ENCODE measurements at places on chromosomes 1 and 21.

DNA sequence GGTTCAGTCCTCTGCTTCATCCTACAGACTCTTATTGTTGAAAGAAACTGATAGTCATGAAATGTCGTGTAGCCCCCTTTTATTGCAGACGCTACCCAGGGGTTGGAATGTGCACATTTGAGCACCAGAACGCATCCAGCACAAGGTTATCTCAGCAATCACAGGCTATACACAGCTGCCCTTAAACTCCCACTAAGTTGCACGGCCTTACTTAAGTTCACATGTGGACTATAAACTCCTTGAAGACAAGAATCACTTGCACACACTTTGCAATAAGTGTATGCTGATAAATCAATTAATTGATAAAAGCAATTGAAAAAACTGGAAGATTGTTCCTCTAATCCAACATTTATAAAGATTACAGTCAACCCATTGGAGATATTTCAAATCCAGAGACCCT is 18.9 kb downstream of the SLC30A10 start:
- DNase-seq = no peak

GRCh38 chr1:106457368-106457767 is 599.1 kb upstream of the PRMT6 start:
- DNase-seq = no peak

GRCh38 chr1:38559446-38560165 is 300.0 kb downstream of the RRAGC start:
- no peak for DNase-seq

GRCh38 chr1:32494196-32494595 is 29.3 kb downstream of the ZBTB8B start:
- DNase-seq = no peak

GRCh38 chr1:64073705-64074104 is 129.7 kb upstream of the UBE2U start:
- no peak for DNase-seq

GRCh38 chr21:46080171-46081021 is 17.5 kb upstream of the COL6A2 start:
- no peak for DNase-seq

DNA sequence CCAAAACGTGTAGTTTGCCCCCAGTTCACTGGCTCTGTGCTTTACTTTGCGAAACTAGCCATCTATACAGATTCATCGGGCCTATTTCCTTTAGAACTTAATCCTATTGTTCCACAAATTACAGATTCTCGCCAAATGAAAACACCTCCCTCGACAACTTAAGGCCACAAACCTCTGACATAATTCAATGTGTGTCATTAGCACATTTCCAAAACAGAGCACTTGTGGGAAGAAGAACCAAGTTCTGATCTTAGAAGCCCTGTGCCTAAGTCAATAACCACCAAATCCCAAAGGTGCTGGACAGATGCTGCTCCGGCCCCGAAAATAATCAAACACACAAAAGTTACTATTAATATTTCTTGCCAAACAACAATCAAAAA is 93.9 kb downstream of the SLC45A1 start:
- DNase-seq = no peak

DNA sequence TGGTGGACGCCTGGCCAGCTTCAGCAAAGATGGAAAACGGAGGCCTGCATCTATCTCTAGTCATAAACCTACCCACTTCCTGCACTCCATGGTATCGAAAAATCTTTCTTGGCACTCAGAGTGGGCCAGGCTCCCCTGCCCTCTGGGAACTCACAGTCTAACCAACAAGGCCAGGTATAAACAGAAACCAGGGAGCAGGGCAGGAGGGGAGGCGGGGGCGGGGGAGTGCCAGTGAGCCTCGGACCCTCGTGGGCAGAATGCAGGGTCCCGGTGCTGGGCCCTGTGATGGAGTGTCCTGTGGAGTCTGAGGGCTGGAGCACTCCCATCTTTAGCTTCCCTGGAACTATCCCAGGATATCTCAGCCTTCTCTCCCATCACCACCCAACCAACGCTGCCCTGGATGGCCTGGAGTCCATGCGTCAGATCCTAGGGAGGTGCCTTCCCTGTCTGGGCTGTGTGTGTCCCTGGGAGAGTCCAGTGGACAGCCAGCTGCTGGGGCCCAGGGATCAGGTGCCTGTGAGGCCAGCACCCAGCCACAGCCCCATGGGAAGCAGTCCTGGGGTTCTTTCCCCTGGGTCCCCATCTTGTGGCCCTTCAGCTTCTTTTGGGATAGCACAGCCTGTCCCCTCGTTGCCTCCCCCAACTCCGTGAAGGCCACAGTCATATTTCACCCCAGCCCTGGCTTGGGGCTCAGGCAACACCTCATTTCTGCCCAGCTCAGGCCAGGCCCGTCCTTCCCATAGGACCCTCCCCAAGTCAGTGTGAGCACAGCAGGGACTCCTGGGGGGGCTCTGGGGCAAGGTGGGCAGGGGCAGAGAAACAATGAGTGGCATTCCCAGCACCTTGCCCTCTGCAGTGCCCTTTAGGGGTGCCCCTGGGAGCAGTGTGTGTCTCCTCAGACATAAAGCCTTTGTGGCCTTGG is 1.1 kb upstream of the EPS8L3 start:
- DNase-seq = no peak

GRCh38 chr1:235746245-235746644 is 96.7 kb upstream of the GNG4 start:
- no peak for DNase-seq

DNA sequence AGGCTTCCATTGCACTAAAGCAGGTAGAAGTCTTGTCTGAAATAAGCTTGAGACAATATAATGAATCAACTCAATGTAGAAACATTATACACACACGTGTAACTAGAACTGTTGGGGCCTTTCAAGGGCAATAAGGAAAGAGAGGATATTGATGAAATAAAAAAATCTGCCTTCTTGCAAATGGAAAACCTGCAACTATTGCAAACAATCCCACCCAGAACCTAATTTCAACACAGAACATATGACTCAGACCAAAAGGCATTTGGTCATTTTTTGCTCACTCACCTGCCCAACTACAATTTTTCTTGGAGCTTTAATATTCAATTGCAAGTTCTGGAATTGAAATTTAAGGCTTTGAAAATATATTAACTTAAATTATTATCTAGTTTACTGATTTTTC is 900.1 kb downstream of the TTLL7 start:
- no peak for DNase-seq

DNA sequence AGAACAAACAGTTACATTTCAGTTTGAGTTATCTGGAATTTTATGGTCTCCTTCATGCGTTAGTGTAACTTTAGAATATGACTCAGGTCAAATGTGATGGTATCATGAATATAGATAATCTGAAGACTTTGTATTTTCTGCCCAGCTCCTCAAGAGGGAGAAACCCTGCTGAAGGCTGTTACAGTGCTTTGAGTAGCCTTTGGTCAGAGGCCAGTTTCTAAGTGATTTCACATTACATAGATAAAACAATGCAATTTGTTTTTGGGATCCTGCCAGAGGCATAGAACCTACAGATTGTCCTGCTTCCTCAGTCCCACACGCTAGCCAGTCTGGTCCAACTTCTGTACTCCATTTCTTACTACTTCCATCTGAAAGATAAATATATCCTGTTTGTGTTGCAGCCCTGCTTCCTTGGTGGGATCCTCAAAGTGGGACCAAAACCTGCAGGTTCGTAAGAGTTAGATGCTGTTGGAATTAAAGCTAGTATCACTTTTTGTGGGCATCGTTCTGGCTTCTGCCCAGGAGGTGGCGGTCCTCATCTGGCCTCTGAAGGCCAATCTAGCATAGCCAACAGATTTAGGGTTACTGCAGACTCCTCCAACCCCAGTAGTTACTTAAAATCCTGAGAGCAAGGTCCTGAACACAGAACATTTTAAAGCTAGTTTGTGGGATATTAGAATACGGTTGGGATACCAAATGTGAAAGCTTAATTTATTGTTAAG is 645.8 kb upstream of the USP24 start:
- no peak for DNase-seq

DNA sequence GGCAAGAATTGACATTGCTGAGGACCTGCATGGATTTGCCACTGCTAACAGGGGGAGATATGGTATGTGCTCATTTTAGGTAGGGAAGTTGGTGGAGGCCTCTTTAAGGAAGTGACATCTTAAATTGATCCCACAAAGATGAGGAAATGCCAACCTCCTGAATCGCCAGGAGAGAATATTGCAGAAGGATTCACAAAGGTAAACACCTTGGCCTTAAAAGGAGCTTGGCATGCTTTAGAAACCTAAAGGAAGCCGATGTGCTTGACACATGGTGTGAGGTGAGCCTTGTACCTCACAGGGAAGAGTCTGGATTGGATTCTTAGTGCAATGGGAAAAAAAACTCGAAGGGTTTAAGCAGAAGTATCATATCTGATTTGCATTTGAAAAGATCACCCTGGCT is 470.5 kb upstream of the DAB1 start:
- no peak for DNase-seq

DNA sequence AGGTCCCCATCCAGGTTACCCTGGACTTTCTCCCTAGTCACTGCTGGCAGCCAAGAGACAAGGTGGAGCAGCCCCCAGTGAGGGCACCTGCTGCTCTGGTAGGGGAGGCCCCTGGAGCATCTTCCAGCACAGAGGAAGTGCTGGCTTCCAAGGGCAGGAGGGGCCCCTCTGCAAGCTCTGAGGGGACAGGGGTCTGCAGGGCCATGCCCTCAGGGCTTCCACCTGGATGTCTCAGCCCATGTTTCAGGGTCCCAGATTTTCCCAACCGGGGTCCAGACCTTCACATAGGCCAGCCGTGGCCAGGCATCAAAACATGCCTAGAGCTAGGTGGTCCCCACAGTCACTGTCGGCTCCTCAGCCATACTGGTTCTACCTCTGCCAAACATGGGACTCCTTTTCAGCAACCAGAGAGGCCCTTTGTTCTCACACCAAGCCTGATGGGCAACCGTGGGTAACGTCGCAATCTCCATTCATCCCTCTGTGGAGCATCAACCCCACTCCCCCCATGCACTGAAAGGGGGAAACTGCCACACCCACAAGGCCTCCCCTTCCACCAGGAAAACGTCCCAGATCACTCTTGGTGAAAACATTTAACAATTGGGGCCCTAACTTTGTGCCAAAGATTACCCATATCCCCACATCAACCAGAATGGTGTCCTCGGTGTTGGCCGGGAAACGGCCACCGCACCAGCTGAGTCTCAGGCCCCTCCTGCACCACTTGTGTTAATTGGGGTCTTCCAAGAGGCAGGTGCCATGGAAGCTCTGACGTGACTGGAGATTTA is 1.9 kb upstream of the COL6A2 start:
- DNase-seq = no peak

GRCh38 chr1:239918634-239919033 is 173.0 kb upstream of the FMN2 start:
- DNase-seq = no peak

DNA sequence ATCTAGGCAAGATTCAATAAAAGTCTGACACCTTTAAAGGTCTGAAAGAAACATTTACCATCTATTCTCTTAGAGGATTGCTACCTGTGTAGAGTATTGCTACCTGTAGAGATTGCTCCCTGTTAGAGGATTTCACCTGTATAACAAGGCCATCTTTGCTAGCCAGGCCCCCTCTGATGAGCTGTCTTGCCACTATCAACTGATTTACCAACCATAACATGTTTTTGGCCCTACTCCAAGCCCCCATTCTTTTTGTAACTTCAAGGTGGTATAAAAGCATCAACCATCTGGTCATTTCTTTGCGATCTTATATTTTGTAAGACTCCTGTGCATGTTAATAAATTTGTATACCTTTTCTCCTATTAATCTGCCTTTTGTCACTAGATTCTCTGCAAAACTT is 424.7 kb upstream of the CAMK1G start:
- DNase-seq = no peak

DNA sequence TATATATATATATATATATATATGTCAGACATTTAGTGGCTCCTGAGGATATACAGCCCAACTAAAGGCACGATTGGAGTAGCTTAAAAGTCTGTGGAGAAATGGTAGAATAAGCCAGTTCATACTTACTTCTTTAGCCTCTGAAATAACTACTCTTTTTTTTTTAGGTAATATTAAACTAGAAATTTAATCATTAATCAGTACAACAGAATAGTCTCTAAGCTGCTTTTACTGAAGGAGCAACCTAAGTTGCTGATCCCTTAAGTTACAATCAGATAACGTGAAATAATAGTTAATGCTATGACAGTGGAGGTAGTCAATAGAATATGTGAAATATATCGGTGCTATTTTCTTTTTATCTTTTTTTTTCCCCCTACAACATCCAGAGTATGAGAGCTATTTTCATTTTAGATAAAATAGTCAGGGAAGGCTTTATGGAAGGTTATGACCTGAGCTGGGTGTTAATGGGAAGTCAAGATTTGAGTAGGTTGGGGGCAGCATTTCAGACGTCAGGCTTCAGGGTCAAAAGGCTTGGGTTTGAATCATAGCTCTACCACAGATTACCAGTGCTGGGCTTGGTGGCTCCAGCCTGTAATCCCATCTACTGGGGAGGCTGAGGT is 15.6 kb downstream of the ZMPSTE24 start:
- no peak for DNase-seq

GRCh38 chr21:27017246-27017645 is 50.4 kb upstream of the ADAMTS5 start:
- DNase-seq = no peak

DNA sequence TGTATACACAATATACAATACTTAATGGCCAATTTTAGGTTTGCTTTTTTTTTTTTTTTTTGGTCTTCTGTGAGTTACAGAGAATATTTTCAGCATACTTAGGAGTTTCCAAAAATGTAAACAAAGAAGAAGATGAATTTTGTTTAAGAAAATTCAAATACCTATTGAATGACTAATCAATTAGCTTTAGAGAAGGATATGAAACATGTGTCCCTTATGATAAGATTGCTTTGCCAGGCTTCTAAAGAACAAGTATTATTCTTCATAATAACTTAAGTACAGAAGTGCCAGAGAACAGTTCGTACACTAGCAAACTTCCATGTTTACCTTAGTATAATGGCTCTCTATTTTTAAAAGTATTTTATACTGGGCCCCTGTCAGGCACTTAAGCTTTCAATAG is 1191.0 kb upstream of the NCAM2 start:
- DNase-seq = no peak

DNA sequence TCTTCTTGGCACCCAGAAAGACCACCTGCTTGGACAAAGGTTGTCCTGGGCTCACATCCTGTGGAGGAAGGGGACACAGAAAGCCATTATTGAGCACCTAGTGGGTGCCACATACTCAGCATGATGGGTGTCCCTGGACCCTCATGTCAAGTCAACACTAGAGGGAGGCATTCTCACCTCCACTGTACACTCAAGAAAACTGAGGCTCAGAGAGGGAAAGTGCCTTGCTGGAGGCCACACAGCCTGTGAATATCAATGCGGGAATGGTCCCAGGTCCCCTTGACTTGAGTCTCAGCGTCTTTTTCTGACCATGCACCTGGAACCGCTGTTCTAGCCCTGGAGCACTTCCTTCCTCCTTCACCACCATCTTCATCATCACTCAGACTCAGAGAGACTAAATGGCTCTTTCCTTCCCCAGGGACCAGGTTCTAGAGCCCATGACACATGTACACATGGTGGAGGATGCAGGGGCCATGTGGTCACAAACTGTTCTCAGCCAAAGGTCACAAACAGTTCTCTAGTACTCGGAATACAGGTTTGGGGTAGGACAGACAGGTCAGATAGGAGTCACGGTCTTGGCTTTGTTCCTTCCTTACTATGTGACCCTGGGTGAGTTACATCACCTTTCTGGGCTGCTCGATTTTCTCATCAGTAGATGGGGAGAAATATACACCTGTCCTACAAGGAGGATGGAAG is 89.2 kb upstream of the WNT4 start:
- no peak for DNase-seq

- DNase-seq = no peak
Observed at GRCh38 chr1:94408104-94408830, 9.9 kb upstream of the ABCD3 start.

Data from amygdala (tissue), 56 donors.